ENCODE measurements at places on chromosomes 12 and 14.

DNA sequence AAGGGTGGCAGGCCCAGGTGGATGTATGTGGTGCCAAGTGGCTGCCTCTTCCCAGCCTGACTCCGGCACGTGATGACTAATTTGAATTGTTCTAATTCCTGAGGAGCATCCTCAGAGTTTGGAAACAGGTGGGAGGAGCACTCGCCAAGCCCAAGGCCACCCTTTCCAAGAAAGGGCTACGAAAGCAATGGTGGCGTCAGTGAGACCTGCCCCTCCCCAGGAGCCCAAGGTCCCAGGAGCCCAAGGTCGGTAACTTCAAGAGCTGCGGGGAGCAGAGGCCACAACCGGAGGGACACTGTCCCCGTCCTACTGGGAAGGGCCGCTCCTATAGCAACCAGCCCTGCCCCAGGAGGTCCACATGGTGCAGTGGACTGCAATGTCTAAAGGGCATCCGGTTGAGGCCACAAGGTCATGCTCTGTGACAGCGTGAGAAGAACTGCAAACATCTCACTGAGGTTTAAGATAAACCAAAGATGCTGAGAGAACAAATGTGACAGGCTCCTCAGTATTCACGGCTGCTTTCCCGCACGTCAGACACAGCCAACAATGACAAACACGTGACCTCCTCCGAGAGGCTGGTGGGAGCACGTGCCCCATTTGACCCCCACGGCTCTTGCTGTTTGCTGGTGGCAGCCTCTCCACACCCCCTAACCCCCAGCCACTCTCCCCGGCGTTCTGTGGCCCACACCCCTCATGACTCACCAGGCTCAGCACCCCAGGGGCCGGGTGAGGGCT lies 79.6 kb downstream of the ITPK1 start:
- DNase-seq, result no peak

- no peak for DNase-seq
Observed at GRCh38 chr14:44778604-44779003, 183.1 kb downstream of the KLHL28 start.

DNA sequence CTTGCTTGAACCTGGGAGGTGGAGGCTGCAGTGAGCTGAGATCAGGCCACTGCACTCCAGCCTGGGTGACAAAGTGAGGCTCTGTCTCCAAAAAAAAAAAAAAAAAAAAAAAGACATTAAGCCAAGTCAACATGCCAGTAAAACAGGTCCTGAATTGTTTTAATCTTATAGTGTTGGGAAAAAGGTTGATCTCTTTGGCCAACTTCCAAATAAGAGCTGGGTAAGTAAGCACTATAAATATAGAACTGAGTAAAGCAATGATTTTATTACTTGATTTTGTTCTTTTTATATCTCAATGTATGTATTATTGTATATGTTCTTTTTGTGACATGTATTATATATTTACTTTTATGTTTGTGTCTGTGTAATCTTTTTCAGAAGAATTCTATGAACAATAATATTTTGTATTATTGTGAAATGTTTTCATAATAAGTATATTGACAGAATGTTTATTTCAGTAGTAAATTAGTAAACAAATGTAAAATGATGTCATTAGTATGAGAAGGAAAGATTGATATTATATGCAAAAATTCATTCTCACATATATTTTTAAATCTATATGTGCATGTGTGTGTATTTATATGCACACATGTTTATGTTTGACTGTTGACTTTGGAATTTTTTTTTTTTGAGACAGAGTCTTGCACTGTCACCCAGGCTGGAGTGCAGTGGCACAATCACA lies 9.6 kb upstream of the AKAP6 start:
- DNase-seq, result no peak

- no peak for DNase-seq
Observed at GRCh38 chr12:123854918-123855317, 92.8 kb downstream of the DNAH10 start.

- no peak for DNase-seq
Observed at GRCh38 chr14:31419179-31419966, 977 bp downstream of the HEATR5A start.

DNA sequence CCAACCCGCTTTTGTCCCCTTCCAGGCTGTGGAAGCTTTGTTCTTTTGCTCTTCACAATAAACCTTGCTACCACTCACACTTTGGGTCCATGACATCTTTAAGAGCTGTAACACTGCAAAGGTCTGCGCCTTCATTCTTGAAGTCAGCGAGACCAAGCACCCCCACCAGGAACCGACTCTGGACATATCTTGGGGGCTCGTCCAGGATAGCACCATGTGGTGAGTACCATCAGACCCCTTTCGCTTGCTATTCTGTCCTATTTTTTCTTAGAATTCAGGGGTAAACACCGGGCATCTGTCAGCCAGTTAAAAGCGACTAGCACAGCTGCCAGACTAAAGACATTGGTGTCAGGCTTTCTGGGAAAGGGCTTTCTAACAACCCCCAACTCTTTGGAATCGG lies 137.6 kb upstream of the PPFIA2 start:
- no peak for DNase-seq

- DNase-seq, result no peak
Observed at GRCh38 chr12:77575376-77575919, 255.2 kb upstream of the NAV3 start.

DNA sequence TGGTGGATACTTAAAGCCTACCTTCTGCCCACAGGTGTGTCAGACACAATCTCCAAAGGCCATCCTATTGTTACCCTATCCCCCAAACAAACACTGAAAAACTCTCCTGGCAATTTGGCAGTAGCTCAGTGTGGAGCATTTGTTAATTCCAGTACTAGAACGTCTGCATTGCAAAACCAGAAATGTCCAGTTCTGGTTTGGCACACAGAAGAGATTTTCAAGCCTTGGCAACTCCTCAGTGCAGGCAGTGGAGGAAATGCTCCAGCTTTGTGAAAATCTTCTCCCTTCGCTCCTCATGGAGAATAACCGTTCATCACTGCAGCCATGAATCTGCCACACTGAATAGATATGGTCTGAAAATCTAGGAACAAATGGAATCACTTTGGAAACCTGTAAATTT lies 5.3 kb upstream of the SOCS2 start:
- DNase-seq, result no peak

DNA sequence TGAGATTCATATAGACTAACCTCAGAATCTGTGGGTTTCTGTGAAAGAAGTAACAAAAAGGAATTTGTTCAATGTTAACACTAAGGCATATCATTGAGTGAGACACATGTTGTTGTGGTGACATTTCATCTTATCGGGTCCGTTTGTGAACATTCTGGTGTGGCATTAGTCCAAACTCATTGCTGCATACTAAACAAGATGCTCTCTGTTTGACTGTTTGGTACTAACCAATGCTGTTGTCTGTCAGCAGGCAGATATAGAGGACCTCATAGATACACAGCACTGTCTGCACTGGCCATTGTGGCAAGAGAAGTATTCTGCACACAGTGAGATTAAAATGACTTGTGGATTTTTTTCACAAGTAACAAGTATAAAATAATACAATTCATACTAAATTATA lies 41.2 kb downstream of the SLC25A21 start:
- DNase-seq, result no peak

DNA sequence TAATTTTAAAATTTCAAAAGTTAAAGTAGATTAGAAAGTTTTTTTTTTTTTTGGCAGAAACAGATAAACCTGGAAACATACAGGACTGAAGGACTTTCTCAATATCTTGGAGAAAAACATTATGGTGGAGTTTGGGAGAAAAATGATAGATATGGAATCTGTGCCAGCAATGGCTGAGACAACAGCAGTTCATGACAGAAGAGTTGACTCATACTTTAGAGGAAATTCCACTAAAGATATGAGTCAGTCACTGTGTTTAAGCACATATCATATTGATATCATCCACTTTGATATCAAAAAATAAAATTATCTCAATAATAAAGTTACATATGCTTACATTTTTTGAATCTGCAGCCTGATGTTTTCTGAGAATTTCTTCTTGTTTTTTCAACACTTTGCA lies 193.9 kb upstream of the OR4E1 start:
- no peak for DNase-seq

- DNase-seq, result no peak
Observed at GRCh38 chr12:21324551-21324950, 10.2 kb downstream of the SLCO1A2 start.

DNA sequence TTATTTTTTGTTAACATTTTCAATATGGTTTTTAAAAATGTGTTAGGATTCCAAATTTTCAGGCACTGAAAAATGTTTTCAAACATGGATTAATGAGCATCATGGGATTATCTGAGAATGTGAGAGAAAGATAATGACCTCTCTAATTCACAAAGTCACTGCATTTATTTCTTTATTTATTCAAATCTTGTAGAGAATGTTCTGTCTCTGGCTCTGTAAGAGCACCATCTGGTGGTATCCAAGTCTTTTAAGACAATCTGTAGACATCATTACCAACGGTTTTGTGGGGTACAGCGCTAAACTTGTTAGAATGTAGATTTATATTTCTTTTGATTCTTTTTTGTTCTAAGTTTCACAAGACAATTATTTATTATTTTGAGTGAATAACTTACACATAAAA lies 956.0 kb upstream of the NOVA1 start:
- no peak for DNase-seq

GRCh38 chr12:68267892-68268396 lies 14.5 kb upstream of the IL22 start:
- DNase-seq, result no peak

GRCh38 chr12:31207799-31208465 lies 118.0 kb downstream of the SINHCAF start:
- no peak for DNase-seq

DNA sequence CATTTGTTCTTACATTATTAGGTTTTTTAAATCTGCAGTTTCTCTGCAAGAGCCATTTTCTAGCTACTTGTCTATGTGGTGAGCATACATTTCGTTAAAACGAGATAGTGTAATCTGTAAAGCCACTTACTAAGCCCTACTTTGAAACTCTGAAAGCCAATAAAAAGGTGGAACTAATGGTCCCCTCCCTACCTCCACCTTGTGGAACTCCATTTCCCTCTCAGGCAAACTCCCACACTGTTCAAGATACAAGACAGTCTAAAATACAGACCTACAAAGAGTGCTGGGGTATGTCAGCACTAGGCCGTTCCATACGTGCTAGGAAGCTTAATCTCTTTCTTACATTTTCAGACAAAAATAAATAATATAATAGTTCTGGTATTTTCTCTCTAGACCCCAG lies 74.1 kb downstream of the DUSP6 start:
- DNase-seq, result no peak

DNA sequence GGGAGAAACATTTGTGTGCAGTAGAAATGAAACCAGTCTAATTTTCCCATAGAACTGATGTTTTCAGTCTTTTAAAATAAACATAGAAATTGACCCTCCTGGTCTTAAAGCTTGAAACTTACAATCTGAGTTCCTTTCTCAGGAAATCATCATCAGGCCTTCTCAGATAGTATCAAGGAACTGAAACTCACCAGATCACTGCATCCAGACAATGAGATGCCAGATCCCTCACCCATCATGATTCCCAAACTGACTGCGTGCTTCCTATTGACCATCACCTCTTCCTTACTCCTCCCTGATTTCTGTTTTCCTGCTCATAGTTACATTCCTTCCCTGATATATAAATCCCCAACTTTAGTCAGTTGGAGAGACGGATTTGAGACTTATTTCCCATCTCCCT lies 195.0 kb upstream of the AMIGO2 start:
- no peak for DNase-seq

DNA sequence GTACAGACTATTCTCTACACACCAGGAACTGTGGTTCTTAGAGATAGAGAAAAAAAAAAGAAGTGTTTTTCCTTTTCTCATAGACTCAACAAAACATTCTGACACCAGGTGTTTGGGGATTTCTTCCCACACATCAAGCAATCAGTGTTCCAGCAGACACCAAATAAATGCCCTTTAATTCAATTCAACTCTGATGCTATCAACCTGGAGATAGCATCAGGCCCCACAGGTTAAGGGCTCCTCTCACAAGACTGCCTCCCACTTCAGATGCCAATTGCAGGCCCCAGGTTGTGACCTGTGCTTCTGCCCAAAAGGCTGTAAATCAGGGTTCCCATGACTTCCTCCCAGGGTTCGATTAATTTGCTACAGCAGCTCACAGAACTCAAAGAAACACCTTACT lies 36.7 kb downstream of the RPS29 start:
- no peak for DNase-seq

GRCh38 chr12:124480469-124481256 lies 86.7 kb downstream of the NCOR2 start:
- no peak for DNase-seq

- DNase-seq, result no peak
Observed at GRCh38 chr12:111353026-111353425, 15.9 kb downstream of the PHETA1 start.

DNA sequence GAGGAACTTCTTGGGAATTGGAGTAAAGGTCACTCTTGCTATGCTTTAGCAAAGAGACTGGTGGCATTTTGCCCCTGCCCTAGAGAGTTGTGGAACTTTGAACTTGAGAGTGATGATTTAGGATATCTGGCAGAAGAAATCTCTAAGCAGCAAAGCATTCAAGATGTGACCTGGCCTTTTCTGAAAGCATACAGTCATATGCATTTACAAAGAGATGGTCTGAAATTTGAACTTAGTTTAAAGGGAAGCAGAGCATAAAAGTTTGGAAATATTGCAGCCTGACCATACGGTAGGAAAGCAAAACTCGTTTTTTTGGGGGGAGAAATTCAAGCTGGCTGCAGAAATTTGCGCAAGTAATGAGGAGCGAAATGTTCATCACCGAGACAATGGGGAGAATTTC lies 60.9 kb downstream of the NUBPL start:
- no peak for DNase-seq

GRCh38 chr14:63492391-63492790 lies 50.8 kb downstream of the PPP2R5E start:
- DNase-seq, result no peak

DNA sequence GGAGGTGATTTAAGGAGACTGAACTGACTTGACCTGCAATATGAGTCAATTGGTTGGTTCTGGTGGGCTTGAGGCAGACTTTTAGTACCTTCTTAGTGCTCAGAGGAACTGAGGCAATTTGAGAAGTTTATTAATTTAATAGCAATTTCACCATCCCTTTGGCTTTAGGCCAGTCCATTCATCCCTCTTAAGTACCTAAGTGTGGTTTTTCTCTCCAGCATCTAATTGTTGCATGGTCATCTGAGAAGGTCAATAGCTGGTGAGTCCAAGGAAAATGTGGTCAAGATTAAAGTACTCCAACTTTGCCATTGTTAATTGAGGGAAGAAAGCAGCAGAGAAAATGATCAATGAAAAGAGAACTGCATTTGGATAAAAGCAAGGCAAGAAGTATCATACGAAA lies 115.4 kb upstream of the DYRK2 start:
- DNase-seq, result no peak

- DNase-seq, result no peak
Observed at GRCh38 chr14:88765130-88765529, 27.6 kb downstream of the EML5 start.

DNA sequence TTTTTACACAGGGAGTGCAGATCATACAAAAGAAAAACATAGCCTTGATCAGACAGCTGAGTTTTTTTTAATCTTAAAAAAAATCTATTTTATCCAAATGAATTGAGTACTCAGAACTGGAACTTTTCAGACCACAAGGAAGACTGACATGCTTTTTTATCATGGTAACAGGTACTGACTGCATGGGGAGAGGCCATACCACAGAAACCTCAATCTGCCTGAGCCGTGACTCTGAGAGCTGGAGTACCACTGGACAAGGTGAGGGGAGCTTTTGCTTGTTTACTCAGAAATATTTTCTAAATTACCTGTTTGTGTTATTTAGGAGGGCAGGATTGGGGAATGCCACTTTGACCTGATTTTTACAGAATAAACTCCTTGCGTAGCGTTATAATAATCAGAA lies 143.9 kb downstream of the ALX1 start:
- no peak for DNase-seq

- no peak for DNase-seq
Observed at GRCh38 chr12:1646569-1647284, 17.7 kb downstream of the WNT5B start.
